ENCODE measurements at places on chromosomes 11 and 22.

DNA sequence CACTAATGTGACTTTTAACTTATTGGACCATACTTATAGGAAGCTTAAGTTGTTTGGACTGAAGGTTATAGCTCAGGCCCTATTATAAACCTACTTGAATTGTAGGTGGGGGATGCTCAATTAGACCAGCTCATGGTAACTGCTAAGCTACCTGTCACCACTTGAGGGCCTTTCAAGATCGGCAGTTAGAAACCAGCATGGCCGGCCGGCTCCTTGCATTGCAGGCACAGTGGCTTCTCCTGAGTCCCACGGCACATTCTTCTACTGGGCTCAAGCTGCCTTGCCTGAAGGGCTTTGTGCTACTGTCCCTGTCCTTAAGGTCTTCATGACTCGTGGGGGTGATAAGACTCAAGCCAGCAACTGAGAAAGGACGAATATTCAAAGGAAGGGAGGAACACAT lies 70.8 kb downstream of the TBC1D22A start:
- no peak for DNase-seq

DNA sequence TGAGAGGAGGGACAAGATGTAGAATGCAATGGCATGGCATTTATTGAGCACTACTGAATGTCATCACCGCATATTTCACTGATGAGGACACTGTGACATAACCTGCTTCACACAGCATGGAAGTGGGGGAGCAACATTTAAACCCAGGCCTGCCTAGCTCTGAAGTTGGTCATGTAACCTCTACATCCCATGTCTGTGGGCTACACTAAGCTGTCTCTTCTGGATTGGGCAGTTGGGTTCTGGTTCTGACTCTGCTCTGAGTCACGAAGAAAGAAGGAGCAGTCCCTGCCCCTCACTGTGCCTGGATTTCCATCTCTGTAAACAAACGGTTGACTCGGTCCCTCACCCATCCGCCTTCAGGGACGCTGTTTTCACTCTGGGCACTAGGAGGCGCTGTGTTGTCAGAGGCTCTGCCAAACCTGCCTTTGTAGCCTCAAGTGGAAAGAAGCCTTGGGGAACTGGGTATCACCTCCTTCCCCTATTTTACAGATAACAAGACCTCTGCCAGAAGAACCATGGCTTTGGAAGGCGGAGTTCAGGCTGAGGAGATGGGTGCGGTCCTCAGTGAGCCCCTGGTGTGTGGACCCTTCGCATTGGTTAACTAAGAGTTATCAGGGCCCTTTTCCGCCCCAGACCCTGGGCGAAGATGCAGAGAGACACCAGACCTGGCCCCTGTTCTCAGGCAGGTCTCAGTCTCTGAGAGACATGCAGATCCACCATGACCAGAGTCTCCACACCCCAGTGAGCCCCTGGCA lies 12.7 kb upstream of the ARHGEF17 start:
- DNase-seq = peak; percentile 88

GRCh38 chr11:103862802-103863174 lies 173.7 kb upstream of the DDI1 start:
- DNase-seq = no peak

GRCh38 chr11:33438301-33438700 lies 181.1 kb downstream of the HIPK3 start:
- no peak for DNase-seq

DNA sequence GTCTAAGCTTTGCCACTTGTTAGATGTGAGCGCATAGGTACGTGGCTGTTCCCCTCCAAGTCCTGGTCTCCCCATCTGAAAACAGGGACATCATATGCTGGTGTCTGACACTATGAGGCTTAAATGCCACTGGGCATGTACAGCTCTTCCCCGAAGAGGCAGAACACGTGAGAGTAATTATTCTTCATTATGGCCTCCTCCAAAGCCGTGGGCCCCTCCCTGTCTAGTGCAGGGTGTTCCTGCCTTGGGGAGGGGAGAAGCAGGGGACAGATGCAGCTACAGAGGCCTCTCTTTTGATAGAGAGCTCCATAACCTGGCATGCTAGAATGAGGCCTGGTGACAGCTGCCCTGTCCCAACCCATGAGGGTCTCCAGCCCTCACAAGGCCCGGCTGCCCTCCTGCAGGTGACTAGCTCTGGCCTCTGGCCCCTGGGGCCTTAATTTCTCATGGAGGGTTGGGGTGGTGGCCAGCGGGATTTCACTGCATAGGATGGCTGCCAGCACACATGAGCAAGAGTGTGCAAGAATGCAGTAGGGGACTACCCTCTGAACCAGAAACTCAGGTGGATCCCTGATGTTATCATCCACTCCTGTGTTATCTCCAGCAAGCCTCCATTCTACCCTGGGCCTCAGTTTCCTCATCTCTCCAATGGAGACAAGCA lies 334.6 kb downstream of the MN1 start:
- no peak for DNase-seq

DNA sequence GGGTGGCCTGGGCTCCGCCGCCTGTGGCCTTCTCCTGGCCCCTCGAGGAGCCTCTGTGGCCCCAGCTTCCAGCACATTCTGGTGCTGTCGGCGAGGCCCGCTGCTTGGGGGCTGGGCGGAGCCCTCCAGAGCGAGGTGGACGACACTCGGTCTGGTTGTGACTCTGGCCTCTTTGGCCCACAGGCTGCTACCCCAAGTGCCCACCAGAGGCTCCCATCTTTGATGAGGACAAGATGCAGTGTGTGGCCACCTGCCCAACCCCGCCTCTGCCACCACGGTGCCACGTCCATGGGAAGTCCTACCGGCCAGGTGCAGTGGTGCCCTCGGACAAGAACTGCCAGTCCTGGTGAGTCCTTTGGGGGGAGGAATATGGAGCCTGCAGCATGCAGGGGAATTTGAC lies 22.4 kb downstream of the MUC5AC start:
- no peak for DNase-seq

DNA sequence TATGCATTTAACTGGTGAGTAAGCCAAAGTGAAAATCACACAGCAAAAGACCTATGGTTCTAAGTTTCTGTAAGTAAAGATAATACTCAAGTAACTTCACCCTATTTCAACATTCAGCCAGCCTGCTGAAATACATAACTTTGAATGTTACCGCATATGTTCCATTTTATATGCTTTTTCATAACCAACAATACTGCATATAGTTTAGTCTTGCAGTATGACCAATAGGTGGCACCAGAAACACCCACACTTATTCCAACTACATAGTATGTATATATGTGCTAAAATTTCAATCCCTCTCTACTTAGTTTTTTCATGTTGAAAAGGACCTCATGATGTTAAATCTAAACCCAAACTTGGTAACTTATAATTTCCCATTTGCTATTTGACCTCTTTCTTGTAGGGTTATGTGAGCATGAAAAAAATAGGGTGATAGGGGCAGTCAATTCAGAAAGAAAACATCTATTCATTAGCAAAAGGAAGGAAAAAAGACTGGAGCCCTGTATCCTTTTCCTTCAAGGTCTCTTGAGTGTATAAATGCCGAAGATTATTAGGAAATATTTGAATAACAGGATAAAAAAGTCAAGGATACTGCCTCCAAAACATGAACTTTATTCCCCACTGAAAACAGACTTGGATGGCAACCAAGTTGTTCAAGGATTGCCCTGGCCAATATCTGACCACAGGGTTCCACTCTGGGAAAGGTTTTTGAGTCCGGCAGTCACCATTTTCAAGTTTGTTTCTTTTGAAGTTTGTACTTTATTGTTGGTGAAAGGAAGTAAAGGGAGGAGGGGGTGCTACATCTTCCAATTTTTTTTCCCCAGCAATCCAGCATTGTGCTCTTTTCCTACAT lies 23.8 kb upstream of the FZD4 start:
- DNase-seq = peak; percentile 8

DNA sequence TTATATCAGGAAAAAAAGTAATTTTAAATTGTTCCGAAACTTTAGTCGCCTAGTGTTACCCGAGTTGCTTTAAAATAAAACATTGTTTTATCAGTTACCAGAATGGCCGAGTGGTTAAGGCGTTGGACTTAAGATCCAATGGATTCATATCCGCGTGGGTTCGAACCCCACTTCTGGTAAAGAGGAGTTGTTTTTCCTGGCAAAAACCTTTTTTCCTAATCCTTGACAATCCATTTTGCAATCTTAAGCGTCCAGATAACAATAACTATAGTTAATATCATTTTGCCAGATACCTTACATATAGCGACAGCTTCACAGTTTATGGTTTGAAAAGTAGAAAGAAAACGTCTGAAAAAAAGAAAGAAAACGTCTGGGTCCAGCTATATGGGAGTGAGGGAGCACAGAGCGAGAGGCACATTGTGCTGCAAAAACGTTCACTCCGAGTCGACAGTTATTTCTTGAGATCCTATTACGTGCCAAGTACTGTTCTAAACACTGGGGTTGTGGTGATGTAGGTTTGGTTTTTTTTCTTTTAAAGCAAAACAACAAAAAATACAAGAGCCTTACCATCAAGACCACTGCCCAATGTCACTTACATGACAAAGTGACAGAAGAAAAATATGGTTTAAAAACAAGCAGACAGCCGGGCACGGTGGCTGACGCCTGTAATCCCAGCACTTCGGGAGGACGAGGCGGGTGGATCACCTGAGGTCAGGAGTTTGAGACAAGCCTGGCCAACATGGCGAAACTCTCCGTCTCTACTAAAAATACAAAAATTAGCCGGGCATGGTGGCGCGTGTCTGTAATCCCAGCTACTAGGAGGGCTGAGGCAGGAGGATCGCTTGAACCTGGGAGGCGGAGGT lies 40.6 kb downstream of the OR4D9 start:
- DNase-seq = peak; percentile 51

DNA sequence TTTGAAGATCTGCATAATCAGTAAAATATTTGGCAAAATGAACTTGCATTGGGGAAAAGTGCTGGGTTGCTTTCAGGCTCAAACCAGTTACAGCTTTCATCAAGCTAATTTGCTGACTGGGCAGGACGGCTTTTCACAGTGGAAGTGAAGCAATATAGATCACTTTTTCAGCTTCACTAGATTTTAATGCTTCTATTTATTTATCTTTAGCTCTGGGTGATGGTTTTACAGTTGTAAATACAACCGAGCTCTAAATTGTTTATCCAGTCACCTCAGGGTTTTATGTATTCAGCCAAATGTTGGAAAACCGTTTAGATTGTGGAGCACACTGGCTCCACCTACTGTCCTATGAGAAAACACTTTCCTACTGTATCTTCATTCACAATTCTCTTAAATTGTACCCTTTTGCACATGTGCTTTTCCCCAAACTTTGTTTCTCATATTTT lies 58.2 kb downstream of the ACER3 start:
- DNase-seq = peak; percentile 8

- DNase-seq = no peak
These were observed 217.1 kb upstream of the PLET1 start for GRCh38 chr11:112477581-112478317.

- no peak for DNase-seq
These were observed 2.7 kb upstream of the HBG2 start for GRCh38 chr11:5257296-5257695.

DNA sequence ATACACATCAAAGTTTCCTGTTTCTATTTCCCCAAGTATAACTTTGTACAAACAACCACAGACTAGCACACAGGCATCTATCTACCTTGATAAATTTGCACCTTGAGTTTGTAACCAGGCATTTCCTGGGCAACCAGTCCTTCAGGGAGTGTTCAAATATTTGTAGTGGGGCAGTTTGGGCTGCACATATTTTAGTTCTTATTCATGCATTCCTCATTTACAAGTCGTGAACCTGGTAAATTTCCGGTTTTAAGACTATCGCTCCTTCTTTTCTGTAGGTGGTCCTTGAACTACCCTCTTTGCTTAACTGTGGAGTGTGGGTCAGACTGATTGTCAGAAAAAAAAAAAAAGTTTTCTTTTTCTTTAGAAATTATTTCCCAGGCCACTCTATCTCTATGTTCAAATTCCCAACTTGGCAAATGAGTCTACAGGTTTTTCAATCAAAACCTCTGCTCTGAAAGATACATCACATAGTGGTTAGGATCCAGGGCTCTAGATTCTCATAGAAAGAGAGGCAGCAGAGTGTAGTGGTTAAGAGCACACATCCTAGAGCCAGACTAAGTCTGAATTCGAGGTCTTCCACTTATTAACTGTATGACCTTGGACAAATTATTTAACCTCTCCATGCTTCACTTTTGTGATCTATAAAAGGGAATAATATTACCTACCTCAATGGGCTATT lies 201.5 kb downstream of the SOX6 start:
- DNase-seq = no peak

GRCh38 chr11:69656536-69657455 lies 15.8 kb downstream of the CCND1 start:
- no peak for DNase-seq

GRCh38 chr11:92357841-92358240 lies 133.2 kb downstream of the FAT3 start:
- DNase-seq = no peak

GRCh38 chr11:92137747-92138146 lies 86.9 kb upstream of the FAT3 start:
- DNase-seq = no peak

- DNase-seq = no peak
These were observed 141.2 kb downstream of the MIAT start for GRCh38 chr22:26798462-26799065.

DNA sequence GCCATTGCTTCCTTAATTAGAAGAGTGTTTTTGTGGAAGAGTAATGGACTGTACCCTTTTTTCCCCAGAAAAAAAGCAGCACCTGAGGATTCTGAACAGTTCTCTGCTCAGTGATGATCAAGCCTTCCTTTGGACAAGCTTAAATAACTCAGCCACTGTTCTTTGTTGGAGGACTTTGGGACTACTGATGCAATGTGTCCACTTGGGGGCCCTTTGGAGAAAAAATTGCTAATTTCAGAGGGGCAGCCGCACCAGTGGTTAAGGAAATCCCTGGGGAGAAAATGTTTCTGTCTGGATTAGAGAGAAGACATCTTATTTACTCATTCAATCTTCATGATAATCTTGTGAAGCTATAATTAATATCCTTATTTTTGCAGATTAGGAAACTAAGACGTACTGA lies 5.3 kb upstream of the KMT2A start:
- no peak for DNase-seq

- DNase-seq = peak; percentile 80
These were observed 31.8 kb downstream of the BID start for GRCh38 chr22:17742527-17742902.

DNA sequence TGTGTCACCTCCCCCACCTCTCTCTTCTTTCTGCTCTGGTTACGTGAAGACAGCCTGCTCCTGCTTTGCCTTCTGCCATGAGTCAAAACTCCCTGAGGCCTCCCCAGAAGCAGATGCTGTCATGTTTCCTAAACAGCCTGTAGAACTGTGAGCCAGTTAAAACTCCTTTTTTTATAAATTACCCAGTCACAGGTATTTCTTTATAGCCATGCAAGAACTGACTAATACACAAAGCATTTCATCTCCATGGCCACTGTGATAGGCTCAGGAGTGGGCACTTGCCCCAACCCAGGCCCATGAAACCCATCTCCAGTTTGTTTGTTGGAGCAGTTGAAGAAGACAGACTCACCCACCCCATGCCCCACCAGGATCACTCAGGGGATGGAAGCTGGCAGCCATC lies 253.3 kb upstream of the ISX start:
- no peak for DNase-seq

- no peak for DNase-seq
These were observed 33.9 kb upstream of the CLTCL1 start for GRCh38 chr22:19325296-19325948.
